Neuronal stem cell (in vitro differentiated cells): ENCODE measurements at places on chromosomes 13 and 19.
A peak's percentile ranks its signal among the peaks of the same experiment; 100 is the strongest.

GRCh38 chr19:41203371-41203770 is 10.4 kb downstream of the CYP2S1 start:
- no peak overlapping the region for H3K27ac ChIP-seq
- H3K4me3 ChIP-seq: no peak overlapping the region
- H3K4me1 ChIP-seq: no peaks in the 10 kb centered on the region
- DNase-seq: no peak
- no peaks in the 10 kb centered on the region for H3K27me3 ChIP-seq

DNA sequence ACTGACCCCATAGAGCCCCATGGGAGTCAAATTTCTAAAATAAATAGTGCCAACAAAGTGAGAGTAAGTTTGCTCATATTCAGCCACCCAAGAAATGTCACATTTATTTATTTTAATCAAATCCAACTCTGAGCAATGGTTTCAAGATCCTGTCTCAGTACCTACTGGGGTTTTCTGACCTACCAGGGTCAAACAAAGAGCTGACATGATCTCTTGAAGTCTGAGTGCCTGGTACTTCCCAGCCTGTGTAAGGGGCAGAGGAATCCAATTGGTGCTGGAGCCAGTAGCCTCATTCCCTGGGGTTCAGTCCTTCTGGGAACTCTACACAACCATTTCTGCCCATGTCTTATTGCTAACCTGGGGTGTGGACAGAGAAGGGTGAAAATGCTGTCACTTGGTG is 104.6 kb upstream of the SERP2 start:
- peaks cover 5% of the 10 kb centered on the region for H3K4me1 ChIP-seq
- no peak for DNase-seq
- H3K27ac ChIP-seq: no peak overlapping the region
- no peak overlapping the region for H3K4me3 ChIP-seq
- H3K36me3 ChIP-seq: no peaks in the 10 kb centered on the region

DNA sequence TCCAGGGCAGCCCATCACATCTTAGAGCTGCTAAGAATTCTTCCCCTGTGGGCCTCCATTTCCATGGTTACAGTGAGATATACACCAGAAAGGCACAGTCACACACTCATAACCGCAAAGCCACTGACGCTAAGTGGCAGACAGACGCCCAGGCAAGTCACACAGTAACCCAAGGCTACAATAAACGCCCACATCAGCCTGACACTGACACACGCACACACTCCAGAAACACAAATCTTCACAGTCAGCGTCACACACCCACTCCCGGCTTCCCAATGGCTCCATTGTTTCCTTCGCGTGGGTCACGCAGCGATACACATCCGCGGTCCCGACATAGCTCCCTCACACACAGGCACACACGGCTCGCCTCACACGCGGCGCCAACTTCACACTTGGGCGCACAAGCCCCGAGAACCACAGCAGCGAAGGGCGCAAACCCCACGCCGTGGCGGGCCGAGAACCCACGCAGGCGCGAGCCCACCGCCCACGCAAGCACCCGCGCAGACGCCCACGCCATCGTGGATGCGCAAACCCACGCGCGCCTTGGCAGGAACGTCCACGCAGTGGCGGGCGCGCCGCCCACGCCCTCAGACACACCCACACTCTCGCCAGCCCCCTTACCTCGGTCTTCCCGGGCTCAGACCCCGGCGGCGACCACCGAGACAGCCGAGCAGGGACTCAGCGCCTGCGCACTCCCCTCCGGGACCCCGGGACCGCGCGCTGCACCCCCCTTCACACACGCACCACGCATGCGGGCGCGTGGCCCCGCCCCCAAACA is at the start of gene ZNF667:
TSS of gene ZNF667 (minus strand) at position 695 of the 778 bp plus-strand sequence. CDS start 14,975 bp downstream, outside the sequence.
- DNase-seq: peak; percentile 14
- H3K27me3 ChIP-seq: no peaks in the 10 kb centered on the region
- no peaks in the 10 kb centered on the region for H3K36me3 ChIP-seq
- peak within 1 kb of the TSS; percentile 100 for H3K4me3 ChIP-seq

DNA sequence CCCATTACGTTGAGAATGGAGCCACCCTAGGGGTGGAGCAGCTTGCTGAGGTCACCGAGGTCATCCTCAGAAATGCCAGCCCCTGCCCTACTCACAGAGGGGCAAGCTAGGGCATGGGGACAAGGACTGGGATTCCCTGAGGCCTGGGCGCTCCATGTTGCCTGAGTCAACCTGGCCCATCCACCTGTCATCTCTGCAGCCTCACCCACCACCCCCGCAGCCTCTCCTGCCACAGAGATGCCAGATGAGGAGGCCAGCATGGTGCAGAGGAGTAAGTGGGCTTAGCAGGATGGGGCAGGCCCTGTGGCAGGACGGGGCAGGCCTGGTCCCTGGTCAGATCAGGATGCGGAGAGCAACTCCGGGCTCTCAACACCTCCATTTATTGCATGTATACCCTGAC is 9.5 kb downstream of the NKPD1 start:
- H3K36me3 ChIP-seq: peaks cover 25% of the 10 kb centered on the region
- peak overlapping the region; percentile 57 for H3K4me3 ChIP-seq
- peaks cover 14% of the 10 kb centered on the region for H3K27me3 ChIP-seq
- no peaks in the 10 kb centered on the region for H3K4me1 ChIP-seq

- peaks cover 26% of the 10 kb centered on the region for H3K4me1 ChIP-seq
- peak; percentile 17 for DNase-seq
- H3K27me3 ChIP-seq: peaks cover 25% of the 10 kb centered on the region
- H3K36me3 ChIP-seq: no peaks in the 10 kb centered on the region
These were observed 1.9 kb downstream of the FOXO1 start for GRCh38 chr13:40664350-40665125.

DNA sequence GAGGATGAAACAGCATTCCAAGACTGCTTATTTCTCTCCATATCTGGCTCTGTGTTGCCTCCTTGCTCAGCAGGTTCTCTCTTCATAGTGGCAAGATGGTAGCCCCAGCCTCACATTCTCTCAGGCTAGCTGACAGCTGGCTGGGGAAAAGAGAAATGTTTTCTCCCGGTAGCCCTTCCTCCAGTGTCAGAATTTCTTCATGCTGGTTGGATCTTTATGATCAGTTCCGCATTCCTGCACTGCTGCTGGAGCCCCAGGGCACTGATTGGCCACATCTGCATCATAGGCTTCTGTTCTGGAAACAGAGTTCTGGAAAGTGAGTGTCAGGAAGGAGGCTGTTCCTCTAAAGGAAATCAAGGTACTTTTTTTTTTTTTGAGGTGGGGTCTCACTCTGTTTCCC is 24.6 kb downstream of the POP4 start:
- H3K4me3 ChIP-seq: no peak overlapping the region
- H3K27me3 ChIP-seq: peaks cover 4% of the 10 kb centered on the region
- DNase-seq: no peak
- H3K36me3 ChIP-seq: no peaks in the 10 kb centered on the region

- H3K4me1 ChIP-seq: no peaks in the 10 kb centered on the region
- H3K27ac ChIP-seq: no peak overlapping the region
- H3K4me3 ChIP-seq: peak overlapping the region; percentile 31
- peaks cover 3% of the 10 kb centered on the region for H3K27me3 ChIP-seq
These were observed 57.9 kb downstream of the MBD3L2B start for GRCh38 chr19:6963244-6963852.

- H3K27ac ChIP-seq: no peak within 1 kb of the TSS
- H3K4me1 ChIP-seq: no peaks in the 10 kb centered on the region
- no peak for DNase-seq
- peaks cover 7% of the 10 kb centered on the region for H3K27me3 ChIP-seq
- H3K4me3 ChIP-seq: no peak within 1 kb of the TSS
These were observed at the start of gene CD79A for GRCh38 chr19:41876847-41877832. CD79A (plus strand) TSS chr19:41877279; CDS start chr19:41877305, 26 bp downstream.

DNA sequence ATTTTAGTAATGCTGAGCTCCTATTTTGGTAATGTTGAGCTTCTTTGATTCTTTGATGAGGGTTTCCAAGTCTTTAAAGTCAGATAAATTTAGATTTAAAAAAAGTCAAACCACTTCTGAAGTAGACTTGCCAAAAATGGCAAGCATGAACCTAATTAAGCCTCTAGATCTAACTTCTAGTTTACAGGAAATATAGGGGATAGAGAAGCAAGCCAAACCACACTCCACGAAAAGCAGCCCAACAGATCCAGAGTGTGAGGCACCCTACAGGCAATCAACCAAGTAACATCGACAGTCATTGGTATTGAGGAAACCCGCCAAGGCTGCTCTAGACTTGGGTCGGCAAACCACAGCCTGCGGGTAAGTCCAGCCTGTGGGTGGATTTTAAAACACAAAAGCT is 3.7 kb downstream of the GGACT start:
- no peak overlapping the region for H3K27ac ChIP-seq
- no peak overlapping the region for H3K4me3 ChIP-seq
- no peaks in the 10 kb centered on the region for H3K4me1 ChIP-seq
- H3K27me3 ChIP-seq: no peaks in the 10 kb centered on the region
- DNase-seq: no peak

DNA sequence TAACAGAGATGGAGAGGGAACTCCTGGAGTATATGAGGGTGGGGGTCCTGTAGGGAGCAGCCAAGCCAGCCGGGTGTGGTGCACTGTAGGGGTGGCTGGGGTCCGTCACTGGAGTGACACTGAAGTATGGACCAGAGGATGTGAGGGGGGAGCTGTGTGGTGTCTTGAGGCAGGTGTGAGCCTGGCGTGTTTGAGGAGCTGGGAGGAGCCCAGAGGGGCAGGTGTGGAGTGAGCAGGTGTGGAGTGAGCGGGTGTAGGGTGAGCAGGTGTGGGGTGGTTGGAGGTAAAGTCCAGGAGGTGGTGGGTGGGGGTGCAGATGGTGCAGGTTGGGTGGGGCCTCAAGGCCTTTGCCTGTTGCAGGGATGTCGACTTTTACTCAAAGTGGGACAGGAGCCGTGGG is 5.9 kb downstream of the B3GNT8 start:
- H3K36me3 ChIP-seq: peaks cover 29% of the 10 kb centered on the region
- H3K4me1 ChIP-seq: no peaks in the 10 kb centered on the region
- no peak overlapping the region for H3K27ac ChIP-seq

DNA sequence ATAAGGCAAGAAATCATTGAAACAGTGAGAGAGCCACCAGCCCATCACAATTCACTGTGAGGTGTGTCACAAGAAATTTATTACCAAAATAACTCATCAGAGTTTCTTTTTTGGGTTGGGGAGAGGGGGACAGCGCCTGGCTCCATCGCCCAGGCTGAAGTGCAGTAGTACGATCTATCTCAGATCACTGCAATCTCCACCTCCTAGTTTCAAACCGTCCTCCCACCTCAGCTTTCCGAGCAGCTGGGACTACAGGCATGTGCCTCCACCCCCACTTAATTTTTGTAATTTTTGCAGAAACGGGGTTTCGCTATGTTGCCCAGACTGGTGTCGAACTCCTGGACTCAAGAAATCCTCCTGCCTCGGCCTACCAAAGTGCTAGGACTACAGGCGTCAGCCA is 3.6 kb downstream of the IFNL1 start:
- no peak for DNase-seq
- H3K36me3 ChIP-seq: no peaks in the 10 kb centered on the region
- no peak overlapping the region for H3K4me3 ChIP-seq
- H3K4me1 ChIP-seq: peaks cover under 1% of the 10 kb centered on the region
- H3K27ac ChIP-seq: no peak overlapping the region

GRCh38 chr19:1231729-1232637 is 5.8 kb downstream of the CBARP start:
- H3K36me3 ChIP-seq: peaks cover 46% of the 10 kb centered on the region
- H3K27me3 ChIP-seq: no peaks in the 10 kb centered on the region
- H3K4me3 ChIP-seq: no peak overlapping the region
- peaks cover 8% of the 10 kb centered on the region for H3K4me1 ChIP-seq
- no peak overlapping the region for H3K27ac ChIP-seq

DNA sequence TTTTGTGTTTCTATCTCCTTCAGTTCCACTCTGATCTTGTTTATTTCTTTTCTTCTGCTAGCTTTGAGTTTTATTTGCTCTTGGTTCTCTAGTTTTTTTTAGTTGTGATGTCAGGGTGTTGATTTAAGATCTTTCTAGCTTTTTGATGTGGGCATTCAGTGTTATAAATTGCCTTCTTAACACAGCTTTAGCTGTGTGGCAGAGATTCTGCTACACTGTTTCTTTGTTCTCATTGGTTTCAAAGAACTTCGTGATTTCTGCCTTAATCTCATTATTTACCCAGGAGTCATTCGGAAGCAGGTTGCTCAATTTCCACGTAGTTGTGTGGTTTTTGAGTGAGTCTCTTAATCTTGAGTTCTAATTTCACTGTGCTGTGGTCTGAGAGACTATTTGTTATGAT is 251.7 kb upstream of the HTR2A start:
- H3K27ac ChIP-seq: no peak overlapping the region
- no peak overlapping the region for H3K4me3 ChIP-seq
- no peaks in the 10 kb centered on the region for H3K36me3 ChIP-seq
- H3K4me1 ChIP-seq: no peaks in the 10 kb centered on the region
- H3K27me3 ChIP-seq: no peaks in the 10 kb centered on the region
- DNase-seq: no peak

GRCh38 chr13:23915308-23915707 is 18.0 kb upstream of the C1QTNF9B start:
- H3K36me3 ChIP-seq: no peaks in the 10 kb centered on the region
- no peaks in the 10 kb centered on the region for H3K4me1 ChIP-seq
- no peak for DNase-seq
- no peak overlapping the region for H3K4me3 ChIP-seq
- no peaks in the 10 kb centered on the region for H3K27me3 ChIP-seq

- H3K27ac ChIP-seq: no peak overlapping the region
- no peaks in the 10 kb centered on the region for H3K27me3 ChIP-seq
- no peaks in the 10 kb centered on the region for H3K4me1 ChIP-seq
- DNase-seq: no peak
These were observed 14.8 kb downstream of the PODNL1 start for GRCh38 chr19:13923194-13923987.

DNA sequence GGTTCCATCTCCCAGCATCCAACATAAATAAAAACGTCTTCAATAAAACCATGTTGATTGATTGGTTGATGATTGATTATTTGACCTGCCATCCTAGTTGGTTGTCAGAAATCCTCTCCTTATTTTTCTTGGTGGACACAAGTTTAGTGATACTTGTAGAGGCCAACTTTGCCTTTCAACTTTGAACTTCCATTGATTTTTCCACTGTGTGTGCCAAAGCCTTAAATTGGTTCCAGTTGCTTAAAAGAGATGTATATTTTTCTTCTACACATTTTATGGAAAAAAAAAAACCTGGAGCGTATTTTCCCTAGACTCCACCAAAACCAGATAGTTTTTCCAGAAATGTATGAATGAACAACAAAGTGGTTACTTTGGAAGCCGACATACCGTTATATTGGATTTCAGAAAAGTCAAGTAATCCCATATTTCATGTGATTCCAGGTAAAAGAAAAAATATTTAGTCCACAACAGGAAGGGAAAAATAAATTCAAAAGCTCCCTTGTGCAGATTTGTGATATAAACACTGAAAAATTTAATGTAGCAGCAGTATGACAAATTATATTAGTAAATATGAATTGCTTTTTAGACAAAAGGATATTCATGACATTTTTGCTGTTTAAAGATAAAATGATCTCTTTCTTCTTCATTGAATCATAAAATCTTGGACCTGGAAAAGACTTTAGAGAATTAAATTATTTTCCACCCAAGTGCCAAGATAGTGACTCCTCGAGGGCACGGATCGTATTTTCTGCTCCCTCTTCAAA is 85.2 kb downstream of the MBNL2 start:
- H3K4me1 ChIP-seq: peaks cover 15% of the 10 kb centered on the region
- DNase-seq: no peak
